ENCODE measurements at places on chromosomes 4 and X. TPM values are rescaled to one million over a fixed set of nuclear protein-coding genes. Genes with fewer than 3 reads are reported as not detected.

Gene NSUN7
- total RNA-seq: 0.11 TPM

Gene OPN1MW3
- total RNA-seq: not detected

DNA sequence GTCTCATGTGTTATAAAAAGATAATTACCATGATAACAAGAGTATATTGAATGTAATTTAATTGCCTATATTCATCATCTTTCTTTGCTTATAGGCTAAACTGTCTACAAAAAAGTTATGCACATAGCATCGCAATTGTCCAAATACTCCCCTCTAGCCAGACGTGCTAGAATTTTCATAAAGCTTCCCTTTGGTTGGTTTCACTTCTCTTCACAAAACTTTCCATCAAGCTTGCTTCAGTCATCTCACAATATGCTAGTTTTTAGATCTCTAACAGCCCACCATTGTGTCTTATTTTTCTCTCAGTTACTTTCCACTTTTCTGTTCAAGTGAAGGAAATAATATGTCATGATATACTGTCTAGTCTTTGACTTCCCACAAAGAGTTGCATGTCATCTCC lies 448.3 kb upstream of the SPANXN1 start:
- H3K27me3 ChIP-seq: no peaks in the 10 kb centered on the region
- no peaks in the 10 kb centered on the region for H3K4me1 ChIP-seq
- no peak overlapping the region for H3K4me3 ChIP-seq
- H3K36me3 ChIP-seq: no peaks in the 10 kb centered on the region

GRCh38 chrX:13491061-13491460 lies 78.3 kb upstream of the EGFL6 start:
- no peaks in the 10 kb centered on the region for H3K36me3 ChIP-seq
- H3K27me3 ChIP-seq: no peaks in the 10 kb centered on the region
- H3K4me3 ChIP-seq: no peak overlapping the region
- peaks cover 4% of the 10 kb centered on the region for H3K4me1 ChIP-seq
- DNase-seq: no peak
- H3K27ac ChIP-seq: no peak overlapping the region

Gene RPS6KA6
- total RNA-seq: 2.0 TPM

Gene TLR6
- total RNA-seq: 1.3 TPM

GRCh38 chrX:136397001-136397400 lies 90.7 kb upstream of the BRS3 start:
- no peaks in the 10 kb centered on the region for H3K27me3 ChIP-seq
- no peak for DNase-seq
- H3K27ac ChIP-seq: no peak overlapping the region

GRCh38 chrX:71922686-71923085 lies 12.0 kb downstream of the NHSL2 start:
- no peak overlapping the region for H3K27ac ChIP-seq
- no peak overlapping the region for H3K4me3 ChIP-seq
- no peak for DNase-seq
- no peaks in the 10 kb centered on the region for H3K27me3 ChIP-seq

Gene TEX11
- not detected for total RNA-seq

DNA sequence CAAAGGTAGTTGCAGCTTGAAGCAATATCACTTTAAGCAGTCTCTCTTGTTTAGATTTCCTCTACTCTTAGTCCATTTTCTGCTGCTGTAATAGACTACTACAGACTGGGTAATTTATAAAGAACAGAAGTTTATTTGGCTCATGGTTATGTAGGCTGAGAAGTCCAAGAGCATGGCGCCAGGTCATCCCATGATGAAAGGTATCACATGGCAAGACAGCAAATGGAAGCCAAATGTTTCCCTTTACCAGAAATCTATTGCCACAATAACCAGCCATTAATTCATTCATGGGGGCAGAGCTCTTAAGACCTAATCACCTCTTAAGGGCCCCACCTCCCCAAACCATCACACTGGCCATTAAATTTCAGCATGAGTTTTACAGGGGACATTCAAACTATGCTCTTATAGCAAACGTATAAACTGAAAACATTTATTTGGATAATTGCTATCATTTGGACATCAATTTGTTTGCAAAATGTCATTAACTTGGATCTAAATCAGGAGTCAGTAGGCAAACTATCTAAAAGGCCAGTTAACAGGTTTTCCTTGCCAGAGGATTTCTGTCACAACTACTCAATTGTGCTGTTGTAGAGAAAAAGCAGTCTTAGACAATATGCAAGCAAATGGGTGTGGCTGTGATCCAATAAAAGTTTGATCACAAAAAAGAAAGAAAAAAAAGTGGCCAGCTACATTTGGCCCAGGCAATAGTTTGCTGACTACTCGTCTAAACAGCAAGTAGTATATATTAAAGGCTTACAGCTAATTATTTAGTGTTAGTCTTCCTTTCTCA lies 75.7 kb upstream of the GUCY1A1 start:
- H3K36me3 ChIP-seq: no peaks in the 10 kb centered on the region
- no peak overlapping the region for H3K27ac ChIP-seq
- H3K4me1 ChIP-seq: no peaks in the 10 kb centered on the region

Gene SATL1
- total RNA-seq: not detected

Data from psoas muscle (tissue), 8 donors.